Effector memory CD4-positive, alpha-beta T cell (primary cell): ENCODE measurements at places on chromosomes 7 and 10.

DNA sequence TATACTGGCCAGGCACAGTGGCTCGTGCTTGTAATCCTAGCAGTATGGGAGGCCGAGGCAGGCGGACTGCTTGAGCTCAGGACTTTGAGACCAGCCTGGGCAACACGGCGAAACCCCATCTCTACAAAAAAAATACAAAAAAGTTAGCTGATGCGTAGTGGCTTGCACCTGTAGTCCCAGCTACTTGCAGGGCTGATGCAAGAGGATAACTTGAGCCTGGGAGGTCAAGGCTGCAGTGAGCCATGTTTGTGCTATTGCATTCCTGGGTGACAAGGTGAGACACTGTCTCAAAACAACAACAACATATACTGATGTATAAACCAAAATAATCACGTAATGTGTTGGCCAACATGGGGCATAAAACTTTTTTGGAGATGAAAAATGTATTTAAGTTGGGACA lies 6.4 kb upstream of the NPM3 start:
- DNase-seq: no peak

DNA sequence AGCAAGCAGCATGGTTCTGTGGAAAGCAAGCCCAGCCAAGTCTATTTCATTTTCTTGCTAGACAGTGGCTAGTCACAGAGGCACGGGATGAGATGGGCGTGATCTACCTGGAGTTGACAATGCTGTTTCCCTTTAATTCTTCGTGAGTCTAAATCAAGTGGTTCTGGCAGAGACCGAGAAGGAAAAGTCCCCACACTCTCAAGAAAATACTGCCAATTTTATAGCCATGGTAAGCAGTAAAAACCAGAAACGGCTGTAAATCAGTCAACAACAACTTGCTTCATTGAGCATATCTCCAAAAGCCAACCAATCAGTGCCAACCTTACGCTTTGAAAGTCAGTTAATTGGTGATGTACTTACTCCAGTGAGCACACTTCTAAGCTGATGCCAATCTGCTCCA lies 223.4 kb downstream of the SEC23IP start:
- no peak for DNase-seq

DNA sequence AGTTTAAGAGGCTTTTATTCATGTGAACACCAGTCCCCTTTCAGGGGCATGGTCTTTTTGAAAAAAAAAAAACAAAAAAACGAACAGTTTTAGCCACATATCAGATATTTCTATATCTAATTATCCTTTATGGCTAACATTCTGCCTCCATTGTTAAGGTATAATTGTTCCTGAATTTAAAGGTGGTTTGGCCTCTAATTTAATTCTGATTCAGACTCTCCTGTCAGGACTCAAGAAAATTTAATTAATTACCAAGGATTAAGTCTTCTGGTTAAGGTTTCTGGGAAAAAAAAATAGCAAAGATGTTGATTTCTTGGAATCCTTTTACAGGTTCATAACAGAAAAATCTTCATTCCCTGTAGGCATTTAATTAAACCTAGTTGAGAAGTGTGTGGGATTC lies 27.4 kb downstream of the COL1A2 start:
- no peak for DNase-seq

GRCh38 chr10:88045656-88046415 lies 182.4 kb downstream of the PTEN start:
- DNase-seq: no peak

GRCh38 chr7:141575164-141575563 lies 24.0 kb downstream of the AGK start:
- no peak for DNase-seq

DNA sequence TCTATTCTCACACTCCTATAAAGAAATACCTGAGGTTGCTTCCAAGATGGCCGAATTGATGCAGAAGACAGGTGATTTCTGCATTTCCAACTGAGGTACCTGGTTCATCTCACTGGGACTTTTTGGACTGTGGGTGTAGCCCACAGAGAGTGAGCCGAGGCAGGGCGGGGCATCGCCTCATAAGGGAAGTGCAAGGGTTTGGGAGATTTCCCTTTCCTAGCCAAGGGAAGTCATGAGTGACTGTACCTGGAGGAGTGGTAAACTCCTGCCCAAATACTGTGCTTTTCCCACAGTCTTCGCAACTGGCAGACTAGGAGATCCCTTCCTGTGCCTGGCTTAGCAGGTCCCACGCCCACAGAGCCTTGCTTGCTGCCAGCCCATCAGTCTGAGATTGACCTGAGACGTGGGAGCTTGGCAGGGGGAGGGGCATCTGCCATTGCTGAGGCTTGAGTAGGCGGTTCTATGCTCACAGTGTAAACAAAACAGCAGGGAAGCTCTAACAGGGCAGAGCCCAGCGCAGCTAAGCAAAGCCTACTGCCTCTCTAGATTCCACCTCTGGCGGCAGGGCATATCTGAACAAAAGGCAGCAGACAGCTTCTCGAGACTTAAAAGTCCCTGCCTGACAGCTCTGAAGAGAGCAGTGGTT lies 152.2 kb downstream of the ARL4A start:
- no peak for DNase-seq

DNA sequence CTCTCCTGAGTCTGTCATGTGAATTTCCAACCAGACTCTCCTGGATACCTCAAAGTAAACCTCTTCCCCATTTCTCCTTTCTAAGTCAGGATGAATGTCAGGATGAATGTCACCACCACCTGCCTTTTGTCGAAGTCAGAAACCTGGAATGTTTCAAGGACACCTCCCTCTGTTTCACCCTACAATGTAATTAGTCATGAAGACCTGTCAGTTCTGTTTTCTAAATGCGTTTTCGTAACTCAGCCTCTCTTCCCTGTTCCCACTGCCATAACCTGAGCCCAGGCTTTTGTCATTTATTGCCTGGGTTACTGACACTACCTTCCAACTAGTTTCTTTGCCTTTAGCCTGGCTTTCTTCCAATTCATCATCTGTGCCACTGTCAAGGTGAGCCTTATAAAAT lies 5.5 kb upstream of the STN1 start:
- DNase-seq: no peak

GRCh38 chr10:132546567-132547420 lies 9.2 kb downstream of the INPP5A start:
- DNase-seq: no peak

- DNase-seq: no peak
Measured at GRCh38 chr10:22750131-22750530, 35.8 kb upstream of the PIP4K2A start.

DNA sequence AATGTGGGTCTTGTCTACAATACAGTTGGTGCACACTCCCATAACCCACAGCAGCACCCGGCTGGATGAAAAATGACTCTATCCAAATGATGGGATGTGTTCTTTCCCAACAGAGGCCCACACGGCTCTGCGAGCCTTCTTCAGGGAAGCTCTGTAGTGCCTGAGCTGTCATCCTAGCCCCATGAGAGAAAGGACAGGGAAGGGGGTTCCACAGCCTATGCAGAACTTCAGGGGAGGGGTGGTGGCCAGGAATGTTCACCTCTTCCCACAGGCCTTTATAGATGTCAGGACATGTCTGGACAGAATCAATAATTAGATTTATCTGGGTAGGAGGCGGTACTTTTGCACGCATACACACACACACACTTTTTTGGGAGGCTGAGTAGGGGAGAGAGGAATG lies 109.0 kb downstream of the JCAD start:
- no peak for DNase-seq

- DNase-seq: no peak
Measured at GRCh38 chr7:36923943-36924436, 199.7 kb upstream of the AOAH start.

- DNase-seq: no peak
Measured at GRCh38 chr7:111914291-111914690, 291.9 kb downstream of the DOCK4 start.

DNA sequence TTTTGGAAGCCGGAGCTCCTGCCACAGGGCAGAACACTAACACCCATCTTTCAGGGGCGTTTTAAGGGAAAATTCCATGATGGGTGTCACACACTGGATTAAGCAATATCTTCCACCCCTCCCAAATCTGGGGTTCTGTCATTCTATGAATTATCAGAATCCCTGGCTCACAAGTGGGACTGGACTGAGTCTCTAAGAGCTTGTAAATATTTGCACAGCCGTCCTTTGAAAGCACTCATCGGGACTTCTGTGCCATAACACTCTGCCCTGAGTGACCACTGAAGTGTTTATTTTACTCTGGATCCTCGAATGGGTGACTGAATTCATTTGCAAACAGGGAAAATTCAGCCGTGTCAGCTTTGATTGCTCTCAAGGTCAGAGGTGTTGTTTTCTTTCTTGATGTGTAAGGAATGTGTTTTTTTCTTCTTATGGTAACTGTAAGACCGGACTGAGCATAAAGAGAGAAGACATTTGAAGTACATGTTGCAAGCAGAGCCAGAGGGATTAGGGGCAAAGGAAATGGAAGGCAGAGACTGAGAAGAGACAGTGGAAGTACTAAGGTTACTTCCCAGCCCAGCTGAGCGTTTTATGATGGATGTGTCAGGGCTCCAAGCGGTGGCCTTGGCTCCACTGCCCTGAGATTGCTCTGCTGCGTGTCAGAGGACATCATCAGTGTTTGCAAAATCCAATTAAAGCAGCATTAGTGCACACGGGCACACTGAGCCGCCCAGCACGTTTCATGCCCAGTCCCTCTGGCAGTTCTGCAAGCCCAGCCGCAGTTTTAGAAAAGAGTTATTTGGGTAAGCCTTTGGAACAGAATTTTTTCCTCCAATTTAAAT lies 17.7 kb upstream of the GTPBP4 start:
- no peak for DNase-seq
